ENCODE measurements at places on chromosomes 1 and 21. TPM values are rescaled to one million over a fixed set of nuclear protein-coding genes. Genes with fewer than 3 reads are reported as not detected.

DNA sequence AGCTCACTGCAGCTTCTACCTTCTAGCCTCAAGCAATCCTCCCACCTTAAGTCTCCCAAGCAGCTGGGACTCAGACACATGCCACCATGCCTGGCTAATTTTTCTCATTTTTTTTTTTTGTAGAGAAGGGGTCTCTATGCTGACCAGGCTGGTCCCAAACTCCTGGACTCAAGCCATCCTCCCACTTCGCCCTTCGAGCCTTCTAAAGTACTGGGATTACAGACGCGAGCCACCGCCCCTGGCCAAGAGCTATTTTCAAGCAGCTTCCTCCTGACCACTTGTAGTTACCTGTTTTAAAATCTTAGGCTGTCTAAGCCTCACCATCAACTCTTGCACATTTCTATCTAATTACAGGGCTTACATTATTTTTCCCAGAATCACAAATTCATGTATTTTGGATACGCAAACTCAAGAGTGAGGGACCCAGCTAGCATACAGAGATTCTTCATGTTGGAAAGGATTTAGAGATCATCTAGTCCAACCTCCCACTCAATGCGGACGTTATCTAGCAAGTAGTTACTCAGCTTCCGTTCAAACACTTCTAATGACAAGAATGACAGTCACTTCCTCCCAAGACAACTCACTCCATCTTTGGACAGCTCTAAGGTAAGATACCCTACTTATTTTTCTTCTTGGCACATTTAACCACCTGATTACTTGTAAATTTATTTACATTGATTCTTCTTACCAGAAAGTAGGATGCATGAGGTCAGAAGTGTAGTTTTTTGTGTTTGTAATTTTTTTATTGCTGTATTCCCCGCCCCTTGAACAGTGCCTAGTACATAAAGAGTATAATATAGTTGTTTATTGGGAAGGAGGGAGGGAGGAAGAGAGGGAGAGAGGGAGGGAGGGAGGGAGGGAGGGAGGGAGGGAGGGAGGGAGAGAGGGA lies 65.4 kb downstream of the LUZP1 start:
- DNase-seq = peak; percentile 86

DNA sequence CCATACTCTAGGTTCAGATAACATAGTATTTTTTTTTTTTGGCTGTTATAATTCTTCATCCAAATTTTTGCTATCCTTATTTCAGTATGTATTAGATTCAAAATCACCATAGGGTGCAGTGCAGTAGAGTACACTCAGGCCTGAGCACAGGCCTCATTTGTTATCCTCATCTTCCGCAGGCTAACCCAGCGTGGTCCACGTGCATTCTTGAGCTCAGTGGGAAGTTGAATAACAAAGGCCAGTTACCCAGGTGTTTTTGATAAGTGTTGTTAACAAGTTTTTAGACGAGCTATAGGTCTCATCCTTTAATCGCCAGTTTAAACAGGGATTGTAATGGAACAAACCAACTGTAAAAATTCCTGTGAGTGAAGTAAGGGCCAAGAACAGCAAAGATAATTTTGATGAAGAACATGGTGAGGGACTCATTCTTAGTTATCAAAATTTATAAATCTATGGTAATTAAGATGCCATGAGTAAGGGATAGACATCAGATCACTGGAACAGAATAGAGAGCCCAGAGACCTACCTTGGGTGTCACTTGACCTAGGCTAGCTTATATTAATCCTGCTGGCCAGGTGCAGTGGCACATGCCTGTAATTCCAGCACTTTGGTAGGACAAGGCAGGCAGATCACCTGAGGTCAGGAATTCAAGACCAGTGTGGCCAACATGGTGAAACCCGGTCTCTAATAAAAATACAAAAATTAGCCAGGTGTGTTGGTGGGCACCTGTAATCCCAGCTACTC lies 22.0 kb downstream of the FLVCR1 start:
- DNase-seq = no peak

DNA sequence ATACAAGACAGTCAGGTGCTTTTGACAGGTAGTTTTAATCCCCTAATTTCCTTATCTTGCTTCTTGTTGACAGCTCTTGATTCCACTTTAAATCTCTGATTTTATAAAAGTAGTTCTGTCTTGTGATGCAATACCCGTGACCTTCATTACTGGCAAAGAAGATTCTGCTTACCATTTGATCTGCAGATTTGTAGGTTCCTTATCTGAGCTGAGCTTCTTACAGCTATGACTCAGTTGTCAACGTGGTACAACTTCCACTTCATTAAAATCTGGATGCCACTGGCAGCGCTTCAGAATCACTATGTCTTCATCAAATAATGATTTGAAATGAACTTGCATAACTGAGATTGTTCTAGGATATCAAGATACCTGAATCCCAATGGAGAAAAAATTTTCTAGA lies 543.6 kb upstream of the B3GALT2 start:
- no peak for DNase-seq

GRCh38 chr1:216822480-216822879 lies 99.3 kb upstream of the ESRRG start:
- DNase-seq = no peak

OR10J1 gene
- not detected for total RNA-seq

- no peak for DNase-seq
Measured at GRCh38 chr1:155019377-155020245, 14.0 kb downstream of the DCST2 start.

GRCh38 chr1:91655912-91656449 lies 155.3 kb downstream of the CDC7 start:
- DNase-seq = no peak
